ENCODE measurements at places on chromosomes 7 and 10.
A peak's percentile ranks its signal among the peaks of the same experiment; 100 is the strongest.

DNA sequence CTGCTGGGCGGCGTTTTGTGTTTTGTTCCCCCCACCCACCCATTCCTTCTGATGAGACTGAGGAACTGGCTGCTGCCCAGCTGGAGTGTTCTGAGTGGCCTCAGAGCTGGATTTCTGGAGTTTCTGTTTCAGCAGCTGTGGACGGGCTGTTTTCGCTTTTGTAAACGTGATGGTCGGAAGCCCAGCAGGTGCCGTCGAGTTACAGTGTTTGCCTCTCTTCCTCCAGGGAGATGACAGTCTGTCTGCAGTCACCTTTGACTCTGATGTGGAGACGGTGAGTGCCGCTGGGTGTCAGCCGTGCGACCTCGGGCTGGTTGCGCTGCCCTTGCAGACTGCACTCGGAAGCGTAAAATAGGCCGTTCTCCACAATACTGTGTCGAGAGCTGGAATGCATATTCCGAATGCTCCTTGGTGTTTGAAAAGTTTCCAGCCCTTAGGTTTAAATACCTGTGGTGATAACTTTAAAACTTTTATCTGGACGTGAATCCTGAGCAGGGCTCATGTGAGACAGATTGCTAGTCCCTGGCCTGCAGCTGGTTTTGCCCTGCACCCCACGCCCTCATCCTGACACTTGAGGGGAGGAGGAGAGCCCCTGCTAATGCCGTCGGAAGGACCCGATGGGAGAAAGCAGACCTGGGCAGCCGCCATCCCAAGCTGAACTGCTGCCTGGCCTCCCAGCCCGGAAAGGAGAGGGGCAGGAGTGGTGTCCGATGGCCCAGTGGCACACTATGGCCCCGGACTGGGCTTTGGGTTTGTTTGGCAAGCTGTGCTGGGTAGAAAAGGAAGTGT is 8.3 kb downstream of the IQCE start:
- DNase-seq = no peak

GRCh38 chr10:120732643-120733313 is 118.4 kb upstream of the WDR11 start:
- no peak for DNase-seq

GRCh38 chr7:44678471-44679179 is 70.0 kb upstream of the ZMIZ2 start:
- DNase-seq = no peak

DNA sequence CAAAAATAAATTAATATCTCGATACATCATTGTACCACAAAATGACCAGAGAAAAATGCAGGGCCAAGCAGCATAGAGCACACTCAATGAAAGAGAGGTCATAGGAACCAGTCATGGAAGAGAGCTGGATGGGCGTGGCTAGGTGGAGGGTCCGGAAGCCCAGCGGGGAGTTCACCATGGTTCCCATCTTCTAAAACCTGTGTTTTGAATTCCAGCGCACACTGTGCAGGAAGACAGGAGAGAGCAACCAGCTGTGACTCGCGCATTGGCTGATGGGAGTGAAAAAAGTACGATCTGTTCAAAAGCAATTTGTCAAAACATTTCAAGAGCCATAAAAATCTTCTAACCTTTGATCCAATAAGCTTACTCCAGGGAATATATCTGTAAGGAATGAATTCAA is 125.2 kb upstream of the NANOS1 start:
- DNase-seq = no peak

GRCh38 chr10:822661-823367 is 108.7 kb downstream of the LARP4B start:
- no peak for DNase-seq

DNA sequence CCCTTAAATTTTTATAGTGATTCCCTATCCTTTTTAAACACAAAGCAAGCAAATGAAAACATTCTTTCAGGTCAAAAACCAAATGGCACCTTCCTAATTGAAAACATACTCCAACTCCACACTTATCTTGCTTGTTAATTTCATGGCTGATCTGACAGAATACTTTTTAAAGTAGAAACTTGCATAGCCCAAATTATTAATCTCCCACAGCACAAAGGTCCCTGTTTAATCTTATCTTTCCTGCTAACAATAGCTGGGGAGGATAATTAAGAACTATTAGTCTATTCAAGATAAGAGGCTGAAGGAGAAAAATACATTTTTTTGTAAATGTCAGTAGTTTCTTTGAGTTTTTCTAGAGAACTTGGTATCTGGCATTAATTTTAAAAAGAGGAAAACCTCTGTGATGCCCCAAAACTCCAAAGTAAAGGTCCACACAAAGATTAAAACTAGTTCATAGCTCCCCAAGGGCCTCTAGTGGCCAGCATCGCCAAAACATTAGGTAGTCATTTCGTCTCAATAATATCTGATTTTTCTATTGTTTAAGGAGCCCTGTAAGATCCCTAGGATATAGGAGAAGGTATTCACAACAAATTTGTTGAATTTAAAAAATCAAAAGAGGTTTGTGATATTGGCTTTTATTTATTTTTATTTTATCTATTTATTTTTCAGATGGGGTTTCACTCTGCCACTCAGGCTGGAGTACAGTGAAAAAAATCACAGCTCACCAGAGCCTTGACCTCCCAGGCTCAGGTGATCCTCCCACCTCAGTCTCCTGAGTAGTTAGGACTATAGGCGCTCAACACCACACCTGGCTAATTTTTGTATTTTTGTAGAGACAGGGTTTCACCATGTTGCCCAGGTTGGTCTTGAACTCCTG is 14.7 kb downstream of the CDNF start:
- peak; percentile 2 for DNase-seq

DNA sequence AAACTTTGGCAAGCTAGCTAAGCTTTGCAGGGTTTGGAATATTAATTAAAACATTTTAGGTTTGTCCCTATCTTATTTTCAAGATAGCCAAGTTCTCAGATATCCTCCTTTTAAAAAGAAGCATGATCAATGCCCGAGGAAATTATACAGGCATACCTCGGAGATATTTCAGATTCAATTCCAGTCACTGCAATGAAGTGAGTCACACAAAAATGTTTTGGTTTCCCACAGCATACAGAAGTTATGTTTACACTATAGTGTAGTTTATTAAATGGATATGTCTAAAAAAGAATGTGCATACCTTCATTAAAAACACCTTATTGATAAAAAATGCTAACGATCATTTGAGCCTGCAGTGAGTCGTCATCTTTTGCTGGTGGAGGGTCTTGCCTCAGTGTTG is 382.9 kb upstream of the NPVF start:
- no peak for DNase-seq

DNA sequence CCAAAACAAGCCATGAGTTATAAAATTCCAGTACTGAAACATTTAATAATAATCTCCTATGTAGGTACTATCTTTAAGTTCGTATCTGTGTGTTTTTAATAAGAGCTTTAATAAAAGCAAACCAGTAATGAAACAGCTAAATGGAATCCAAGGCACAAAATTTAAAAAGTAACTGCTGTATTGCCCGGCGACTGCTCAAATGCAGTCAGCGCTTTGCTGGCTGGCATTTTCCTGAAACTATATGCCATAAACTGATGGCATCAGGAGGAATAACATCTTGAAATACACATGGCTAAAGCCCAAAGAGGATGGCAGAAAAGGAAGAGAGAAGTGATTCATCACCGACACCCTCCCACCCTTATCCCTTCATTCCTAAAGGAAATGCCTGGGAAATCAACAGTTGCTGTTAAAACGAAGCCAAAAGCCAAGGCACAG is 133.1 kb downstream of the CUBN start:
- no peak for DNase-seq

DNA sequence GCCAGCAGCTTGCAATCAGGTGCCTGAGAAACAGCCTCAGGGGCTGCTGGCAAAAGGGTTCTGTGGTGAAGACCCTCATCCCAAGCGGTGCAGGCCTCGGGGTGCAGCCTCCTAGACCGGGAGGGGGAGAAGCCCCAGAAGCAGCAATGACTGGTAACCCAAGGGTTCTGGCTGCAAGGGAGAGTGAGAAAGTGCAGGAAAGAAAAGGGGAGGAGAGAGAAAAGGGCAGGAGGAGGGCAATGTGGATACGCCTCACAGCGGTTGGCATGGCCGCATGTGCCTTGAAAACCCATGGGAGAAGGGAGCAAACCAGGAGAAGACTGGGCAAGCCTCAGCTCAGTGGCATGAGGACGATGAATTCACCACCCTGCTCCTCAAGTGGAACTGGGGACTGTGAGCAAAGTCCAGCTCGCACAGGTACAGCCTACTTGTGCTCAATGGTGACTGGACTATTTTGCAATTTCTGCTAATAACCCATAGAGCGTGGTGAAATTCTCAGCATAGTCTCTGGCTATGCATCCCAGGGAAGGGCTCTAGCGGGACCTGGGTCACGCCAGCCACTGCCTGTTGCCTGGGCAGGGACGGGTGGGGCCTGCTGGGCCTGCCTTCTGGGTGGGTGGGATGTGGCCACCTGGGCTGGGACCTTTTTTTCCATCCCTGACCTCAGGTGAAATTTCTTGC is 6.2 kb downstream of the CLRN3 start:
- DNase-seq = no peak

DNA sequence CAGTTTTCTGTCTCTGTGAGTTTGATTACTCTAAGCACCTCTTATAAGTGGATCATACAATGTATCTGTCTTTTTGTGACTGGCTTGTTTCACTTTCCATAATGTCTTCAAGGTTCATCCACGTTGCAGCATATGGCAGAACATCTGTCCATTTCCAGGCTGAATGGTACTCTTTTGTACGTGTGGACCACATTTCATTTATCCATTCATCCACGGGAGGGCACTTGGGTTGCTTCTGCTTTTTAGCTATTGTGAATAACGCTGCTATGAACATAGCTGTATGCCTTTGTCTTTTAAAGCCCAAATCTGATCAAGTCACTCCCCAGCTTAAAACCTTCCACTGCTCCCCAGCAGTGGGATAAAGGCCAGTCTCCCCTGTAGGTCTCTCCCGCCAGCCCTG is 31.5 kb downstream of the EGFR start:
- no peak for DNase-seq

DNA sequence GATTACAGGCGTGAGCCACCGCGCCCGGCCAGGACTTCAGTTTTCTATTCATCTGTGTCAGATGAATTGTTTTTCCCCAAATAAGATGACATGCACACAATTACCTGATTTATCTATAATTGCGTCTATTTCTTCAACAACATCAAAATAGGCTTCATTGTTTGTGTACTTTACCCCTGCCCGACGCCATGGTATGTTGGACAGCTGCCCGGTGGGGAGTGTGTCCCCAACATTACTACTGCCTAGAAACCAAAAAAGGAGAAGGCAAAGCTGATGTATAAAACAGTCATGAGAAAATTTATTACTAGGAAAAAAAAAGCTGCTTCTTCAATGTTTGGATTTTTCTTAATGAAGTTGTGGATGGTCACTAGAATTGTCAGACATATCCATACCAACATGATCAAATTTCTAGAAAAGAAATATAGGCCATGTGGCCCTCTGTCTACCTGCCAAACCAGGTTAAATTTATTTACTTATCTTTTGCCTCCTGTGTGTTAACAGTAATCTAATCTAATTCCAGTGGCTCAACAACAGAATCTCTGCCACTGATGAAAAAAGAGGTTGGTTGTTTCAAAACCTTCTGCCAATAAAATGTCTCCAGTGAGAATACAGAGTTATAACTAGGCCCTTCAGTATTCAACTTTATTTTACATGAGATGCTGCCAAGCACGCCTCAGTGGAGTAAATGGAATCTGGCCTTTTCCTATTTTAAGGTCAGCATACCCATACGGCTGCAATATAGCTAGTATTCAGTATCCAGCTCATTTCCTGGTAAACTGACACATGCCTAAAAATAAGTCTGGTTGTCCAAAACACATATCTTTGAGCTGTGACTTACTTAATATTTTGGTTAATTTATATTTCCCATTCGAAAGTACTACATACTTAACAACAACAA is 16.5 kb downstream of the AP3M1 start:
- no peak for DNase-seq

GRCh38 chr10:95388109-95388471 is 97.3 kb upstream of the PDLIM1 start:
- DNase-seq = no peak

GRCh38 chr7:11567571-11567970 is 264.4 kb downstream of the THSD7A start:
- no peak for DNase-seq

DNA sequence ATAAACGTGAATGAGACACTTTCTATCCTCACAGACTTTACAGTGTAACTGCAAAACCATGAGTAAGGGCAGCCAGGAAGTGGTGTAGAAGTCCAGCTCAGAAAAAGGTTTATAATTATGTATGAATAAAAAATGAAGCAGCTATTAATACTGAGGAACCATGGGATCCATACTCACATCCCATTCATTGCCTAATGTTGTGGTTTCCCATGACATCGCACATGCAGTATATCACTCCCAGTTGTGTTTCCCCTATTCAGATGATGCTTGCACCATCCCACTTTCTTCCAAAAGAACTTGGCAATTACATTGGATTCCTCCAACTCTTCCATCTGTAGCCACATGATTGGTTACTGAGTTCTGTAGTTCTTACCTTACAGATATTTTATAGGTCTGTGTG is 74.5 kb upstream of the SEMA3D start:
- DNase-seq = no peak

DNA sequence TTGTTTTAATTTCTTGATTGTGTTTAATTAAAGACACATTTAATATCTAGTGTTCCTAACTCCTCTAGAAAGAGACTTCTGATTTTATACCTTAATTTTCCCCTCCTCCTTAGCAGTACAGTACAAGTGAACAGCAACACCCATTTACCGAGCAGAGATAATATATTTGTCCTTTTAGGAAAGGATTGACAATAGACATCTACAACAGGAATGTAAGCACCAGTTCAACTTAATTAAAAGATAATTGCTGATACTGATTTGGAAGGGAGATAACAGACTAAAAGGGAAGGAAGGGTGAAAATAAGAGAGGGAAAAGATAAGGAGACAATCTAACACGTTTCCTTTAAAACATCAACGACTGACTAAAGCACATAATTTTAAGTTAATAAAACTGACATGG is 119.3 kb downstream of the SRPK2 start:
- DNase-seq = no peak

- DNase-seq = no peak
Observed at GRCh38 chr10:101766306-101766705, 9.6 kb downstream of the FGF8 start.

DNA sequence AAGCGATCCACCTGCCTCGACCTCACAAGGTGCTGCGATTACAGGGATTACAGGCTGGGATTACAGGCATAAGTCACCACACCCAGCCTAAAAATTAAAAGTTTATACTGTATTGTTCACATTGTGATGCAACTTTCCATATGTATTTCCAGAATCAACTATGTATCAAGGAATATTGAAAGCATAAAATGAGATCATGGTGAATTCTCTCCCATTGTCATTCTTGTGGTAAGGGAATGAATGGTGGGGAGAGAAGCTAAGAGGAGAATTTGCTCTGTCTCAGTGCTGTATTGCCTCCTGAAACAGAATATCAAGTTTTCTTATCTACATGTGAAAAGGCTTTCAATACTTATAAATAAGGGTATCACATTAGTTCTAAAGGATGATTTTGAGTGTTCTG is 81.7 kb downstream of the CD36 start:
- DNase-seq = no peak
